CD4-positive, alpha-beta T cell treated with Interleukin-10 for 1 hour (primary cell): ENCODE measurements at places on chromosomes 4 and X.

- no peak for DNase-seq
Observed at GRCh38 chr4:83832110-83832825, 296.4 kb downstream of the GPAT3 start.

DNA sequence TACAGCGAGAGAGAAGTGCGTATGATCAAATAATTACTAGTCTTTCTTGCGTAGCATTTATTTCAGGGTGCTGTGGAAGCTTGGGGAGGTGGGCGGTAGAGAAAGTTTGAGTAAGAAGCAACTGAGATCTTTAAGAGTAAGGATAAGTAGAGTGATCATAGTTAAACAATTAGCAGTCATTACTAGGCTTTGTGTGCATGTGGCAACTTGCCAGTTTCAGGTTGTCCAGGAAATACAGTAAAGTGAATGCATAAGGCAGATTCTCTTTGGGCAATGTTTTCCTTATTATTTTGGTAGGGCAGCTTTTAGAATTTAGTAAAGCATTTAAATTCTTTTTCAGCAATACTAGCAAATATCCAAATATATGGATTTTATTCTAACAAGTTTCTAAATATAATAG lies 57.0 kb downstream of the HPGDS start:
- no peak for DNase-seq

GRCh38 chrX:1609762-1610161 lies 5.1 kb upstream of the ASMT start:
- DNase-seq, result no peak

DNA sequence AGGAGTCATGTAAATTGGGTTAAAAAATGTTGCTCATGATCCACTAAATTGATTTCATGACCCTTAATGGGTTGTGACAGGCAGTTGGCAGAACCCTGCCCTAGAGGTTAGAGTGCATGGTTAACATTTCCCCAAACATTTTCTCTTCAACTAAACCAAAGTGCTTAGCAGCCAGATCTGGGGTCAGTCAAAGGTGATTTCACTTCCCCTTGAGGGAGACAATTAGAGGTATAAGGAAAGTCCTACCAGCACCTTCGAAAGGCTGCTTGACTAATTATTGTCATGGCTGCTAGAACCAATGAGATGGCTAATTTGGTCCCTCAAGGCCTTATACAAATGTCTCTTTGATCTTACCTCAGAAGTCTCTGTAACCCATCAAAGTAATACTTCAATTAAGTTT lies 30.9 kb upstream of the INTS6L start:
- no peak for DNase-seq

- DNase-seq, result no peak
Observed at GRCh38 chr4:109616243-109616642, 56.2 kb downstream of the MCUB start.

DNA sequence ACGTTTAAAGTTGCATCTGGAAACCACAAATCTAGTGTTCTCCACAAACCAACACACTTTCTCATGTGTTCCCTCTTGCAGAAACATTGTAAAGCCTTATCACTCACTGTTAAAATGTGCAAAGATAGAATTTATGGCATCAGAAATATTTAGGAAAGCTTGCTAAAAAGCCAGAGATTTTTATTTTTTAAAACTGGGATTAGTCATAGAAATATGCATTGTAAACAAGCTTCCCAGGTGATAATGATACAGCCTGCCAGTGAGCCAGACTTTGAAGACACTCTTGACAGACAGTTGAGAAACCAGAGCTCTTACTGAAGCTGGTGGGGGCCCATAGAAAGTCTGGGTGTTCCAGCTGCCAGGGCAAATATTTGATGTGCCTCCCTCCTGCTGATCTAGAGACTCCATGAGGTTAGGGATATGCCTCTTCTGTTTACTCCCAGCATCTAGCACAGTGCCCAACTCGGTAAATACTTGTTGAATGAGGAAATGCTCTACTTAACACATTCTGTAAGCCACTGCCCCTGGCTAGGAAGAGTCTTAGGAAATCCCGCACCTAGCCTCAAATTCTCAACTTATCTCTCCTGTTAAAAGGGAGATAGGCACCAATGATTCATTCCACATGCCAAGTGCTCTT lies 179.0 kb upstream of the RASGEF1B start:
- DNase-seq, result no peak

- no peak for DNase-seq
Observed at GRCh38 chr4:100707786-100708185, 190.0 kb upstream of the EMCN start.

GRCh38 chrX:145190801-145191389 lies 56.4 kb upstream of the SPANXN1 start:
- peak; percentile 0 for DNase-seq

- DNase-seq, result no peak
Observed at GRCh38 chr4:120873554-120873953, 49.0 kb downstream of the PRDM5 start.
